Caco-2 (cell line): ENCODE measurements at places on chromosomes 4 and X.
A peak's percentile ranks its signal among the peaks of the same experiment; 100 is the strongest.

GRCh38 chrX:48972220-48973164 lies 848 bp upstream of the KCND1 start:
- DNase-seq, result peak; percentile 26

- no peak for DNase-seq
Measured at GRCh38 chrX:8404471-8404870, 60.2 kb upstream of the VCX3B start.

- no peak for DNase-seq
Measured at GRCh38 chr4:139740531-139741041, 75.0 kb downstream of the MGST2 start.

GRCh38 chr4:99013884-99014523 lies 18.5 kb downstream of the METAP1 start:
- no peak for DNase-seq

- no peak for DNase-seq
Measured at GRCh38 chr4:76823495-76823894, 74.4 kb downstream of the SOWAHB start.

DNA sequence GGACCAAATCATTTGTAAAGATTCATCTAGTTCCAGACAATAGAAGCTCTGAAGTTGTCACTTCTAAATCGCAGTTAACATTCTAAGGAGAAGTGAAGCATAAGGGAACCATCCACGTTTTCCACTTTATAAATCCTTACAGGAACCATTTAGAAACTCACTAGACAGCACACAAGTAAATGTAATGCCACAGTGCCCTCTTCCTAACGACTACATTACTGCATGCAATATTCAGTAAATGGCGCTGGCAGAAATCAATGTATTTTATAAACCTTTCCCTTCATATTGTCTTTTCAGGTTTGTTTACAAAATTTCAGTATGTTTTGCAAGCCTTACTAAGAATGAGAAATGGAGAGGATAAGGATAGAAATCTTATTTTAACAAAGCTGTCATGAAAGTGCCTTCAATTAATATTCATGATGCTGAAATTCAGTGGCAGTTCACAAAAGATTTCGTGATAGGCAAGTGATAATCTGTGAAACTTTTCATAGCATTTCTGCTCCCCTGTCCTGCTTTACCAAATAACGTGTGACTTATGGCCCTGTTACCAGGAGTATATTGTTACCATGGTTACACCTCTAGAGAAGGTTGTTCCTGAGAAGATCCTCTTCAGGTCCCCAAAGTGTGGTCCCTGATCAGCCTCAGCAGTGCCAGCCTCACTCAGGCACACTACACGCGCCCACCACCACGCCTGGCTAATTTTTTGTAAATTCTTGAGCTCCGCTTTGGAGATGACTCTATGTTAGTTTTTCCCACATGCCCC lies 54.2 kb downstream of the TMA16 start:
- peak; percentile 49 for DNase-seq

DNA sequence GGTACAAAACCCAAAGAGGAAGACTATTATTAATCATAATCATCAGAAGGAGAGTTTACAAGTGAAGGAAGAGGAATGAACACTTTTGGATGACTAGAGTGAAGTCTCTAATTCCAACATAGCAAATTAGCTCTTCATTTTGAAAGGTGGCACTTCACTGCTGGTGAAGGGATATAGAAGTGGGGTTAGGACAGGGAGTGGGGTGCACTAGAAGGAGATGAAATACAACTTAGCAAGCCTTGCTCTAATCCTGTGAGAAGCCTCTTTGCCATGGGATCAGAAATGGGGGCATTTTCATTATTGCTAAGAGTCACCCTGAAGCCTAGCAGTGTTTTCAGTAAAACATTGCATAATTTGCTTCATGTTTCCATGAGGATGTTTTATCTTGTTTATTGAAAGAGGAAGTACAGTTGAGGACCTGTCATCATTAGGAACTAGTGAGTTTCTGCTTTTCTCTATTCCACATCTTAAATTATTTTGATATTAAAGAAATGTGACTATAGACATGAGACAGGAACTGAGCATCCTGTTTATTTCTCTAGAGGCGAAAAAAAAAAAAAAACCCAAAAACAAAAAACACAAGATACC lies 9.3 kb upstream of the GRPR start:
- DNase-seq, result no peak

DNA sequence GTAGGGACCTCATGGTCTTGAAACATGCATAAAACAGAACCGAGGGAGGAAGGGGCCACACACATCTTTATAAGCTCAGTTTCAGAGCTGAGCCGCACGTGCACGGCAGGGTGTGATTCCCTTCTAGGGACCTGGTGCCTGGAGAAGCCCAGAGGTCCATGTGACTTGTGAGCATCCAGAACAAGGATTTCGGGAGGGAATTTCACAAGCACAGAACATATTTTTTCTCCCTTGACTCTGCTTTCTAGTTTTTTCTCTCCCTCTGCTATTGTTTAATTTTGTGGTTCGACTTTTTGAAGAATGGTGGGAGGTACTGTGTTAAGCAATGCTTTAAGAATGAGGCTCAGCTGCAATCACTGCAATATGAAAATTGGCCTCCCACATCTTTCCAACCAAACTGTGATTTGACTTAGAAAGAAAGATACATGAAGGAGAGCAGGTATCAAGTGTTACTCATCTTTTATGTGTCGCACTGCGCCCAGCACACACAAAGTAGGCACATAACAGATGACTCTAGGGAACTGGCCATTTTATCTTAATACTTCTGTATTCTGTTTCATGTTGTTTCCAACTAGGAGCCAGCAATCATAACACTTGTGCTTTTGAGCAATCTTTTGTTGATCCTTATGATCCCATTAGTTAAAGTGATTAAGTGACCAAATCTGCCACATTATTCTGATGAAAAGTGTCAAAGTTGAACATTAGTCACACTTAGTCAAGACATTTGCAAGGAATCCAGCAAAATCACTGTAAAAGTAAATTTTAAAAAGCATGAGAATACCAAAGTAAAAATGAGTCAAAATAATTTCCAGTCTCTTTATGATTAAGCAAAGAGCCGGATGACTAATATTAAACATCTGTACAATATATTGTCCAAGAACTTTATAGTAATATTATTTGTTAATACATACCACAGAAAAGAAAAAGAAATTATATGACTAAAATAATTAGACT lies 86.4 kb downstream of the SHISA3 start:
- no peak for DNase-seq

- peak; percentile 57 for DNase-seq
Measured at GRCh38 chrX:16772460-16772859, 13.8 kb upstream of the TXLNG start.

DNA sequence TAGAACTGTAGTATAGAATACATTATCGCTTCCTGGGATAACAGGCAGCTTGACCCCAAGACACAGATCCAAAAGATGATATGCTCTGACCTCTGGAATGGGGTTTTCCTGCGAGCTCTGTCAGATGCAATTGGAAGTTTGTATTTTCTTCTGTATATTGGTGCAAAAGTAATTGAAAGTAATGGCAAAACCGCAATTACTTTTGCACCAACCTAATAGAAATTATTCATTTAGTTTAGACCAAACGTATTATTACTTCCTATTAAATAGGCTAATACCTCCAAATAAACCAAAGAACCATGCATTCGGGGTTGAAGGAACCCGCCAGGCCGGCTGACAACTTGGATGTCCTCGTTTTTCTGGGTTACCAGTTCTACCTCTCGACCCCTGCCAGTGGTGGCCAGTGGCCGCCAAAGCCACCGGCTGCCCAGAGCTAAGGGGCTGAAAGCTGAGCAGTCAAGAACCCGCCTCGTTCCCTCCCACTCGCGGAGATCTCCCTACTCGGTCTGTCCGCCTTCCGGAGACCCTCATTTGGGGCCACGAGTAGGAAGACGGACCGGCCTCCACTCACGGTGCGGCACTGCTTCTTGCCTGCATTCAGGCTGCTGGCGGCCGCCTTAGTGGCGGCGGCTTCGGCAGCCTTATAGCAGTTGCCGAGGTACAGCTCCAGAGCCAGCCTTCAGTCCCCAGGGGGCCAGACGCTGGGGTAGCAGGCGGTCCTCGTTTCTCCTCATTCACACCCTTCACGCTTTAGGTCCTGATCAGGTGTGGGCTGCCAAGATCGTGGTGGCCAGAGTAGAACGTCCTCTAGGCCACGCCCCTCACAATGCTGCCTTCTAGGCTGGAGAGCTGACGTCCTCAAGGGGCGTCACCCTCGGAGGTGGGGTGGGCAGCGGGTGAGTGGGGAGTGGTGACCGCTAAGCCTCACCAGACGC lies 121.9 kb downstream of the RBMX2 start:
- peak; percentile 39 for DNase-seq

- no peak for DNase-seq
Measured at GRCh38 chr4:7717946-7718490, 221.6 kb downstream of the AFAP1 start.

DNA sequence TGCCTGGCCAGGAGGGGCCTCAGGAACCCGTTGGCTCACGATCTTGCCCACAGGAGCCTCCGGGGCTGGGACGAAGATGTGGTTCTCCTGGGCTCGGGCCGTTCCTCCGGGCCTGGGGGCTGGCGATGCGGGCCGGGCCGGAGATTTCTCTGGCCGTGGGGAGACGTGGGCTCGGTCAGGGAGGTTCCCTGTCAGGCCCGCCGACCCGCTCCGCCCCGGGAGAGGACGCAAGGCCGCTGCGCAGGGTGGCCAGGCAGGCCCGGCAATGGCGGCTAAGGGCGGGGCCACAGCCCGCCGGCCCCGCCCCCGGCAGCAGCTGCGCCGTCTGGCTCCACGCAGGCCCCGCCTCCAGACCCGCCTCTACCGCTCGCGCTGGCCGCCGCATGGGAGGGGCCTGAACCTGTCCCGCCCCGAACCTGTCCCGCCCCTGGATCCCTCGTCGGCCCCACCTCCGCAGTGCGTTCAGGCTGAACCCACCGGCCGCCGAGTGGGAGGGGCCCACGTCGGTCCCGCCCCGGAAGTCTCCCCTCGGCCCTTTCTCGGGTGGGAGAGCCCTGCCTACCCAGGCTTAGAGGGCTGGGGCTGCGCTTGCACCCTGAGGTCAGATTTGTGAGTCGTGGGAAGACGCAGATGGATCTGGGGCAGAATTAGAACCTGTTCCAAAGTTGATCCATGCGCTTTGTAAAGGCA lies at the start of gene FAM3A:
Gene FAM3A, minus strand, starts transcription at position 267 of the 690 bp plus-strand sequence. CDS start 460 bp downstream, outside the sequence.
- DNase-seq, result peak; percentile 92

GRCh38 chr4:151340751-151341385 lies 15.5 kb upstream of the SH3D19 start:
- peak; percentile 62 for DNase-seq

DNA sequence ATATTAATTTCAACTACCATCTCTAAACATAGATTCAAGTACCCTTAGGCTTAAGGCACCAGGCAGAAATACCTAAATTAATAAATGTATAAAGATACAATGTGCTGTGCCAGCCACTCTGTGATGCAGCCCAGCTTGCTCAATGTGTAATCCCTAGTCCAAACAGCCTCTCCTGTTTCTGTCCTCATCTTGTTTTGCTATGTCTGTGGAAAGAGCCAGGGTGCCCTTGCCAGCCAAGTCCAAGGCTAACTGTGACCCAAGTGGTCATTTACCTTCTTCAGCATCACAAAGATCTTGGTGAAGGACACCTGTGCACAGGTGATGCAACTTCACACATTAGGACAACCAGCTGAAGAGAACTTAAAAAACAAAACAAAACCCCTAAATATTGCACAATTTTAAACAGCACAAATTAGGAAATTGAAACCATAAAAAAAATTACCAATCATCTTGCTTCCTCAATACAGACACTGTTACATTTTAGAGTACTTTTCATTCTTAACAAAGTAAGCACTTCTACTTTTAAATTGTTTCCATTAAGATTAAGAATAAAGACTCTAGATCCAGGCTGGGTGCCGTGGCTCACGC lies 89.6 kb downstream of the C4orf51 start:
- DNase-seq, result no peak
